Stimulated activated naive B cell treated with anti-CD40 and anti-IgM and Interleukin-4, amounts not matched to agents 10 μg/mL and 1 μg/mL and 100 μg/mL, for 72 hours (primary cell): ENCODE measurements at places on chromosomes 7 and 10.

DNA sequence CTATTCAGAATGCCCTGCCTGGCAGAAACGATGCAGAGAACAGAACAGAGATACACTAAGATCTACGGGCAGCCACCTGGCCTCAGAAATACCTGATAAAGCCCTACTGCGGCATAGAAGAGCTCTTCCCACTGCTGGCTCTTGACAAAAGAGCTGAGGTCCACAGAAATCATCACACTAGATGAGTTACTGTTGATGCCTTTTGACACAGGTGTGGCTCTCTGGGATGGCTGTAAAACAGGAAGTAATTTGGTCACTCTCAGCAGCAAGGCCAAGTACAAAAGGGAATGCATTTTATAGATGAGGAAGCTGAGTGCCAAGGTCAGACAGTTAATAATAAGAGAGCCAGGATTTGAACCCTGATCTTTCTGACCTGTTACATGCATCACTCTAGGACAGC lies 35.0 kb upstream of the ACSL5 start:
- no peak for DNase-seq

DNA sequence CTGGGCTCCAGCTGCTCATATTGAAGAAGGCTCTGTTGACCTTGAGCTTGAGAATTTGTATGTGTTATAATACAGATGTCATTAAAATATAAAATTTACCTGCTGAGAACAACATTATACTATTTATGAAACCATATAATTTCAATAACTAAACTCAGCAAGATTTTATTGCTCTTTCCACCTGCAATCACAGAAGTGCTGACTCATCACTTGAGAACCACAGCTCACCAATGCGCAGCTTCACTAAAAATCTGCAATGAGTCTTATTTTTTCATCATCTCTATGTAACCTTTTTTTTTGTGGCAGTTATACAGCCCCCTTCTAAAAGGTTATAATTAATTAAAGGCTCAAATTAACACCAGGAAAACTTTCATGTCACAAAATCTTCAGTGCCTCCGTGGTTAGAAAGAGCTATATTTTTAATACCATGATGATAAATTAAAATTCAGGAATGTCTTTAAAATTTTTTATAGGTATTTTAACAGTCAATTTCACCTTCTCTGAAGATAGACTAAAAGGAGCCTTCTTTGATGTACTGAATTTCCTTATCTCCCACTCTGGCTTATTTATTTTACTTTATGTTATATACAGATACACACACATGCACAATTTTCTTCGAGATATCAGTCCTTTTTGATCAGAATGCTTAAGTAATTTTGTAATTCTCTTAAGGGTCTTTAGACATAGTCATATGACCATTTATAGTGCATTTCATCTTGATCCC lies 102.7 kb downstream of the EVX1 start:
- DNase-seq = no peak

DNA sequence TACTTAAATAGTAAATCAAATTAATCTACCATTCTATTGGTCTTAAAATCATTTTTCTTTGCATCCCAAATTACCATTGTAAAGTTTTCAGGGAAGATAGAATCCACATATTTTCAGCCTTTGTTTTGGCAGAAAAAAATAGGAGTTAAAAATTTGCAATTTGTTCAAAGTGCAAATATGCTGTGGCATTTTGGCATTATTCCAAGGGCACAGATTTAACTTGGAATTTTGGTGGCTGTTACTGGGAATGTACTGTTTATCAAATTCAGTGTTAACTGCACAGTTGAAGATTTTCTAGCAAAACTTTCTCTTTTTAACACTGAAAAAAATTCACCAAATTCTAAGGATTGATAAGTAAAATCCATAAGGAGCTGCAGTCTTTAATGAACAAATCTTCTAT lies 151.0 kb upstream of the HDAC9 start:
- DNase-seq = no peak

- DNase-seq = no peak
Observed at GRCh38 chr7:110187877-110188554, 902.9 kb upstream of the LRRN3 start.

- no peak for DNase-seq
Observed at GRCh38 chr7:105911961-105912575, 35.7 kb upstream of the ATXN7L1 start.

- DNase-seq = no peak
Observed at GRCh38 chr7:150877536-150877935, 25.2 kb downstream of the AOC1 start.

DNA sequence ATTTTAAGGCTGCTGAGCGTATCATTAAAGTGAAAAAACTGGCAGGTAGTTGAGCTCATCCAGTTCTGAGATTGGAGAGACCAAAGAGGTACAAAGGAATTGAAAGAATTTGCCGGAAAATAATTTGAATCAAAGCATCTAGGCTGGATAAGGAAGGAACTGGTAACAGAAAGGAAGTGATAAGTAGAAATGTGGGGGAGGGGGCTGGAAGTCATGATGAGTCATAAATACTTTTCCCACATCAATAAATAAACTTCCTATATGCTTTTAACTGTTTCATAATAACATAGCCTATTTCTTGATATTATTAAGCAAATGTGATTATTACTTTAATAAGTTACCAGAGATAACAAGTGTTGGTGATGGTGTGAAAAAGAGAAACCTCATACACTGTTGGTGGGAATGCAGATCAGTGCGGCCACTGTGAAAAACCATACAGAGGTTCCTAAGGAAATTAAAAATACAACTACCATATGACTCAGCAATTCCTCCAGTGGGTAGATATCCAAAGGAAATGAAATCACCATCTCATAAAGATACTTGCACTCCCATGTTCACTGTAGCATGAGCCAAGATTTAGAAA lies 27.0 kb downstream of the ZNF438 start:
- no peak for DNase-seq

GRCh38 chr7:22173685-22174573 lies 183.0 kb downstream of the RAPGEF5 start:
- peak; percentile 4 for DNase-seq

DNA sequence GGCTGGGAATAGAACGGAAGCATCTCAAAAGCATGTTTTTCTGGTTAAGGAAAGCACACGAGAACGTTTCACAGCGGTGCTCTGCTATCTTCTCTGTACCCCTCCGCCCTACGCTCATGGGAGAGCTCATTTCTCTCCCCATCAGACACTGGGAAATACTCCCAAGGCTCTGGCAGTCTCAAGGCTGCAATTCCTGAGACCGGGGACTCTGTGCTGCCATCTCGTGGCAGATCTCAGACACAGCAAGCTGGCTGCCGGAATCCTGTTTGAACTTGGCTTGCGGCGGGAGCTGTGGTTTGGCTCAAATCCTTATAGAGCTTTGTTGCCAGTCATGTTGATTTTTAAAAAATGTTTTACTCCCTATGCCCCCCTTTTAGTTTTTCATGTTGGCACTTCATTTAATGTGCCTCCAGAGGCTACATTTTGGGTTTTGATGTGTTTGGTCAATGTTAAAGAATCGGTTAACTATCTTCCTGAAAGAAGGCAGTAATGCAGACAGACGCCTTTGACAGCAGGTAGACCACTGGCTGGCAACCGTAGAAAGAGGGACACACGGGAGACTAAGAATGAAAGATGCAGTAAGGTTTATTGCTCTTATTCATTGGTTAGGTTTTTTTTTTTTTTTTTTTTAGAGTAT lies 27.6 kb downstream of the BMPER start:
- peak; percentile 24 for DNase-seq

DNA sequence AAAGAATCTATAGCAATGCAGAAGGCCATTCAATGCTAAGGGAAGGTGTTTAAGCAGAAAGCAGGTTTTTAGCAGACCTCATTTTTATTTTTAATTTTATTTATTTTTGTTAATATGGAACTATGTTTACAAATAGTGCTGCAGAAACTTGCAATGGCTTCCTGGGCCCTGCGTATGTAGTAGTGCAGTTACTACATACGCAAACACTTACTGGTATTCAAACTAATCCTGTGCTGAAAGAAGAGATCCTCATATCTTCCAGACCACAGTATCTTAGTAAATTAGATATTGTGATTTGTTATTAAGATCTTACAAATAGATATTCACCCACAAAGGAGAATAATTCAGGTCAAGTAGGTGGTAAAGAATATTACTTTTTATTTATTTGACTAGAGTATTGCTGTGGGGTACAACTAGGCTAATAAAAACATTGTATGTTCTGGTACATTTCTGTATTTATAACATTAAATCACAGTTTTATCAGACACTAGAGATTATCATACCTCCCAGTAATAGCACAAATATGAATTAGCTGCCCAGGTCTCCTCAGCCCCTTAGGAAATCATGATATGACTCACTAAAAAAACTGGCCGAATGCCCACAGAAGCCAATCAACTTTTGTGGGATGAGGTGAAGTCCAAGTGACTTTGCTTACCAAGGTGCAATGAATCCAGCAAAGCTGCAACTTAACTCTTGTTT lies 57.6 kb downstream of the RNLS start:
- no peak for DNase-seq

DNA sequence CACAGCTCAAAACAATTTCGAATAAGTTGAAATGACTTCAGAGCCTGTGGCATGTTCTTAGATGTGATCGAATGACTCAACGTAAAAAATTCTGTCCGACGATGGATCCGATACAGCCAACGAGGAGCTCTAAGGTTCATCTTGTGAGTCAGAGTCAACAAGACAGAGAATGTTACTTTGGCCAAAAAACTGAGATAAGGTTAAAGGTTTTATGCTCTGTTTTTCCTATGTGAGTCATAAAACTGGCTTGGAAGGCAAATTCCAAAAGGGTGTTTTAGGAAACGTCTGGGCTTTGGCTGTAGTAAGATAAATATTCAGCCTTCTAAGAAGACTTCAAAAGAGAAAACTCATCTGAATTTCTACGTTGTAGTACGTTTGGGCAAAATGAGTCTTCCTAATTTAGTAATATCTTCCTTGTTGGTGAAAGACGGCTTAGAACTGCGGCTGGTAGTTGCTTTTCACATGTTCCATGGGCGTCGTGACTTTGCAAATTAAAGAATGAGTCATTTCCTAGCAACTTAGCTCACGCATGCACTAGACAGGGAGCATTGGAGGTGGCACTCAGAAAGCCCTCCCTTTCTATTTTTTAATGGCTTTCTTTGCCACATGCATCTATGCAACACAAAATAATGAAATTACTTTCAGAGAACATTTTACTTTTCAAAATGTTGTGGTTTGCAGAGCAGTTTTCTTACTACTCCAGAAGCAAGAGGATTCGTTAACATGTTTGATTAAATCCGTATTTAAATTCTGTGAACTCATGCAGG lies 28.2 kb downstream of the PFKP start:
- peak; percentile 35 for DNase-seq

DNA sequence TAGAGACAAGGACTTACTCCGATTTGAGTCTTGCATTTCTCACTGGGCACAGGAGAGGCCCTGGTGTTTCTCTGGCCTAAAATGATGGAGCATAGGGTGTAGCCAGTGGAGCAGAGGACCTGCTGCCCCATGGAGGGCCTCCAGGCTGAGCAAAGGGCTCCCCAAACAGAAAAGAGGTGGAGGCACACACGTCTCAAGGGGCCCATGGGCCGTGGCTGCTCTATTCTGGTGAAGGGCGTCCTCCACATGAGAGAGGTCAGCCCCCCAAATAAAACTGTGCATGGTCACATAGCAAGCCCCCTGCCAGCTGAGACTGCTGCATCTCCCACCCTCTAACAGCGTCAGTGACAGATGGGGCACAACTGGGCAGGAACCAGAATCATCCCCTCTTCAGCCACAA lies 41.4 kb downstream of the MYO1G start:
- no peak for DNase-seq

- DNase-seq = no peak
Observed at GRCh38 chr7:135831455-135832195, 83.0 kb upstream of the FAM180A start.

DNA sequence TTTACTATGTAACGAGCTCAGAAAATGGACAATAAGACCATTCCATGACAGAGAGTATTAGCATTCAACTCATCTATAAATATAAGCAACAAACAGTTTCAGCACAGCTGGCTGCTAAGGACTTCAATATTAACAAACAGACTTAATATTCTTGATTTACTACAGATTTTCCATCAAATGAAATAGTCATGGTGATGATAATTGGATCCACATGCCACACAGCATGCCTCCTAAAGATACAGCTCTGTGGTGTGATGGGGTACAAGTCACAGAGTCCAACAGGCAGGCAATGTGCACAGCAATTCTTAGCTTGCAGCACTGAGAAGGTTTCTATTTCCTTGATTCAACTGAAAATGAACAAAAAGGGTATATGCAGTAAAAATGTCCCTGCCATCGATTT lies 54.0 kb downstream of the DOCK4 start:
- DNase-seq = no peak

DNA sequence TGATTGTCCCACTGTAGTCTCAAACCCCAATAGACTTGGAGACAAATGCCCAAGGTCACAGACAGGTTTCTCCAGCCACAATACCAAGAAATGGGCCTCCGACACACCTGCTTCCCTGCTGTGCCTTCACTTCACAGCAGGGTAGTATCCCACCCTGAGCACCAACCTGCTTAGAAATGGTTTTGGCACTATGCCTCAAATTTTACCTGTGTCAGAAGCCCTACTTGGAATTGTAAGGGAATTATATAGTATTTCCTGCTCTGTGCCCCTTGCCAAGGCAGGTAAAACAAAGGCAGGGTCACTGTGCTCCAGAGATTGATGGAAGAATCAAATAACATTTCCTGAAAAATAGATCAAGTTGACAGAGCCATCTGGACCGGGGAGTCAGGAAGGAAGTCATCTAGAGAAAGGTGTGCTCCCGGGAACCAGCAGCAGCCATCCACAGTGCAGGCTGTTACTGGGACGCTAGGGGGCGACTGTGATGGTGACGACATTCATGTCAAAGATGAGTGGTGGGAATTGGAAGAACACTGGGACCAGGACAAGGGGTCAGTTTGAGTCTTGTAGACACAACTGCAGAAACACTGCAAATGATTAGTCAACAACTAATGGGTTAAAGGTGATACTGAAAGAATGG lies 117.8 kb upstream of the AKR1E2 start:
- DNase-seq = no peak

- DNase-seq = no peak
Observed at GRCh38 chr7:121202834-121203233, 126.0 kb upstream of the WNT16 start.

GRCh38 chr7:15594461-15594860 lies 32.6 kb upstream of the AGMO start:
- DNase-seq = no peak

DNA sequence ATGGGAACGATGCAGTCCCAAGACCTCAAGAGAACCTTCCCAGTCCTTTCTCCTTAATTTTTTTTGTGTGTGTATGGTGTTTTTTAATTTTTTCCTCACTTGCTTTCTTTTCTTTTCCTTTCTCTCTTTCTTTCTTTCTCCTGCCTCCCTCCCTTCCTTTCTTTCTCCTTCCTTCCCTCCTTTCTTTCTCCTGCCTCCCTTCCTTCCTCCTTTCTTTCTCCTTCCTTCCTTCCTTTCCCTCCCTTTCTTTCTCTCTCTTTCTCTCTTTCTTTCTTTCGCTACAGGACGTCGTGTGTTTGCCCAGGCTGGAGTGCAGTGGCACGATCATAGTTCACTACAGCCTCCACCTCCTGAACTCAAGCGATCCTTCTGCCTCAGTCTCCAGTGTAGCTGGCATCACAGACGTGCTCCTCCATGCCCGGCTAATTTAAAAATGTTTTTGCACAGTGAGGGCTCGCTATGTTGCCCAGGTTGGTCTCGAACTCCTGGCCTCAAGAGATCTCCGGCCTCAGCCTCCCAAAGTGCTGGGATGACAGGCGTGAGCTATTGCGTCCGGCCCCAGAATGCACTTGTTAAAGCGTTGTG lies 709 bp upstream of the NIPSNAP2 start:
- no peak for DNase-seq

GRCh38 chr10:71893920-71894319 lies 42.9 kb upstream of the PSAP start:
- no peak for DNase-seq

- DNase-seq = no peak
Observed at GRCh38 chr10:103382769-103383168, 13.5 kb downstream of the ATP5MK start.
